EH (cell line): ENCODE measurements at places on chromosomes 12 and 14.

DNA sequence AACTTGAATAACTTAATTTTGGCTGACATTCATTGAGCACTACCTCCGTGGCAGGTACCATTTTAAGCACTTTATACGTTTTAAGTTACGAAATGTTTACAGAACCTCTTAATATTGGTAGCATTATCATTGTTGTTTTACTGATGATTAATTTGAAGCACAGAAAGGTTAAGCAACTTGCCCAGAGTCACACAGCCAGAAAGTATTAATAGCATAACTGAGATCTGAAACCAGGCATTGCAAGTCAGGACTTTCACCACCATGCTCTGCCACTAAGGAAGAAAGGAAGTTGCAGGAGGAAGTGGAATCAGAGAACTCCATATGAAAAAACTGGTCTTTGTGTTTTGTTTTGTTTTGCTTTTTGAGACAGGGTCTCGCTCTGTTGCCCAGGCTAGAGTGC is 28.2 kb upstream of the BCAT1 start:
- no peak for DNase-seq

DNA sequence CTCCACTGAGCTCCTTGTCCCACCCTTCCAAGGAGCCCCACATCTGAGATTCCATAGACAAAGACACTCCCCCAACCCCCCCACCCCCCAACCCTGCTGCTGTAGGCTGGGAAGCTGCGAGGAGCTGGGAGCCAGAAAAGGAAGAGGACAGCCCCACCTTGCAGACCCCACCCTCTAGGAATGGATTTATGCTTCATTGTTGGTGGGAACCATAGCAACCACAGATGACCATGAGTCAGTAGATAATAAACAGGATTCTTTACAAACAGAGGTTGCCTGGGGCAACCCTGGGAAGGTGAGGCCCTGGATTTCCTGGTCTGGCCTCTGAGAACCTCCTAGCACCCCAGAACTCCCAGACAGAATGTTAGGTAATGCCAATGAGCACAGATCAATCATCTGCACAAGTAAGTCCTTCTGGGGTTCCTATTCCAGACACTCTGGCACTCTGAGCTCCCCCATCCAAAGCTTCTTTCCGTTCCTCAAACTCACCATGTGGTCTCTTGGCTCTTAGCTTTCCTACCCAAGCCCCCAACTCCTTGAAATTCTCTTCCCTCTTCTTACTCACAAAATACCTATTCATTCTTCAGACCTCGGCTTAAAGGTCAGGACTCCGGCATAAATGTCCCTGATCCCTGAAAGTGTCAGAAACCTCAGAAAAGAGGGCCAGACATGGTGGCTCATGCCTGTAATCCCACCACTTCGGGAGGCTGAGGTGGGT is 15.2 kb upstream of the PLEKHG6 start:
- DNase-seq, result peak; percentile 81

- DNase-seq, result no peak
Measured at GRCh38 chr12:38102197-38102596, 214.4 kb upstream of the ALG10B start.

DNA sequence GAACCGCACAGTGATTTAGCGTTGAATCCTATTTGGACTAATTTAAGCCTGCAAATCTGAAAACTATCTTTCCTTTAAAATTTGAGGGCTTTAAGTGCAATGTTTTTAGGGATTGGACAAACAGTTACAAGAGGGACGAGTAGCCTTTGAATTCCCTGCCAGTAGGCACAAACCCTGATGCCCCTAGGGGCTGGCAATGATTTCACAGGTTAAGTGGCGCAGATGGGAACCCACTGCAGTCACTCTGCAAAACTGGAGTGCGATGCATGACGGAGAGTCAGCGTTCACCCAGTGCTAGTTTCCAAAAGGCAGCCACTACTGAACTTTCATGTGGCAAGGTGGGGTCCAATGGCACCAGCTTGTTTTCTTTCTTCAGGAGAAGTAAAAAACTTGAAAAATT is 99.4 kb upstream of the FRMD6 start:
- no peak for DNase-seq

GRCh38 chr12:89949457-89950195 is 241.0 kb upstream of the ATP2B1 start:
- peak; percentile 79 for DNase-seq
